ENCODE measurements at places on chromosomes 16 and 17.

DNA sequence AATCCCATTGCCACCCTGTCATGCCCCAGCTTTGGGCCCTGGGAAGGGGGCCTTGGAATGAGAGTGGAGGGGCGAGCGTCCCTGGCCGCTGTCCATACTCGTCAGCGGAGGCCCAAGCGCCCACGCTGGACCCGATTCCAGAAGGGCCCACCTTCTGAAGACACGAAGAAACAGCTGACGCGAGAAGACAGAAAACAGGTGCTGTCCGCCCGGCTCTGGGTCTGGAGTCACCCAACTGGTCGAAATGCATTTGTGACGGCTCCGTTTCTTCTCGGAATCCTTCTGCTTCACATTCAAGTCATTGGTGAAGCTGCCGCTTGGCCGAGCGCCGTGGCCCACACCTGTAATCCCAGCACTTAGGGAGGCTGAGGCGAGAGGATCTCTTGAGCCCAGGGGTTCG is 52.9 kb upstream of the PVALEF start:
- DNase-seq, result no peak

DNA sequence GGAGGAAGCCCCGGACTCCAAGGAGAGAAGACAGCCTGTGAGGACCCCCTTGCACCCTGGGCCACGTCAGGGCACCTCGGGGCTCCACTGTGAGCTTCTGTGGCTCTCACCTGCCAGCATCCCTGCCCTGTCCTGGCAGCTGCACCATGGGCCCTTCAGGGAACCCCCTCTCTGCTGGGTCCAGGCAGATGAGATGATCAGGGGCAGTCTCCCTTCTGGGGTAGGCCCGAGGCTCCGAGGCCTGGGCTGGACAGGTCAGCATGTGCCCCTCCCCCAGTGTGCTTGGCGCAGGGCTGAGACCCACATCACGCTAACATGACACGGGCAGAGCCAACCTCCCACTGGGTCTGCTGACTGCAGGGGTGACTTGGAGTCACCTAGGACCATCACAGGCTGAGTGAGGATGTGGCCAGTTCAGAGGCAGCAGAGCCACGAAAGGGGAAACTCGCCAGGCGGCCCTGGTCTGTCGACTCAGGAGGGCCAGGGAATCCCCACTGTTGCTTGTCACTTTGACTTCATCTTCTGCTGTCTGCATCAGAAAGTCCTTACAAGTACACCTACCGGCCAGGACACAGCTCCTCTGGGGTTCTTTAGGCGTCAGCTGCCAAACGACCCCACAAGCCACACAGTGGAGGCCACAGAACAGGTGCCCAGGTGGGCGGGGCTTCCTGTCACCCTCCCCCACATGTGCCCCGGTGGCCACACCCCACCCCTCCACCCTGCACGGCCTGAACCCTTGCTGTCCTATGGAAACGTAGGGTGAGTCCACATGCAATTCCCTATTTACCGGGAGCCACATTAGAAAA is 2.2 kb downstream of the GALNS start:
- DNase-seq, result peak; percentile 7

GRCh38 chr16:27330542-27330941 is 16.8 kb downstream of the IL4R start:
- DNase-seq, result no peak

DNA sequence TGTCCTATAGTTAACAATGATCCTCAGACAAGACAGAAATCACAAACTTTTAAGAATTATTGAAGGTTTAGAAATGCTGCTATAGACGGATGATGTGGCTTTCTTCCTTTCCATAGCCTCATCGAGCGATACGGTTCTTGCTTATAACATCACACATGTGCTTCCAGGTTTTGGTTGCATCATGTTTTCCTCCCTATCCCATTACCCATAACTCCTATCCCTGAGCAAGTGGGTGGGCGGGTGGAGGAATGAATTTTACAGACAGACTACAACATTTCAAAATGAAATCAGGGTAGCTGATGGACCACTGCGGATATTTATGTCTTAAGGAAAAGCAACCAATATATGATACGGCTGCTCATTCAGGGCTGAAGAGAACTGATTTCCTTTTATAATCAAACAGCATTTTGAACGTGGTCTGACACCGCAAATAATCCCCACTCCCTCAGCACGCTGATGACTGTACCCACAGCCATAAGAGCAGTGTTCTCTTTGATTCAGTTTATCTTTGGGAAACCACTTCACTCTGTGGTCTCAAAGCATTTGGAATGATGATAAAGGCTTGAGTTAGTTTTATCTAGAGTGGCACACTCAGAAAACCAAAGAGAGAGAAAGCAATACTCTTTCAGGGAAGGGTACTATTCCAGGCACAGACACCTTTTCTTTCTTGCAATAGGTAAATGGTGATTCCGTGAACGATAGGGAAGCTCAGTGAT is 4.6 kb upstream of the AKTIP start:
- DNase-seq, result no peak

- DNase-seq, result no peak
Measured at GRCh38 chr17:37567137-37567536, 42.1 kb downstream of the SYNRG start.

- DNase-seq, result no peak
Measured at GRCh38 chr17:58488428-58488890, 251 bp upstream of the HSF5 start.

- DNase-seq, result no peak
Measured at GRCh38 chr17:75373280-75373679, 32.2 kb downstream of the GRB2 start.

- DNase-seq, result no peak
Measured at GRCh38 chr16:48176635-48177408, 21.0 kb upstream of the ABCC12 start.

- DNase-seq, result no peak
Measured at GRCh38 chr16:50476486-50477255, 71.5 kb upstream of the NKD1 start.

- no peak for DNase-seq
Measured at GRCh38 chr17:41521574-41522261, 3.0 kb upstream of the KRT15 start.

- no peak for DNase-seq
Measured at GRCh38 chr16:11181899-11182279, 74.1 kb downstream of the SOCS1 start.

DNA sequence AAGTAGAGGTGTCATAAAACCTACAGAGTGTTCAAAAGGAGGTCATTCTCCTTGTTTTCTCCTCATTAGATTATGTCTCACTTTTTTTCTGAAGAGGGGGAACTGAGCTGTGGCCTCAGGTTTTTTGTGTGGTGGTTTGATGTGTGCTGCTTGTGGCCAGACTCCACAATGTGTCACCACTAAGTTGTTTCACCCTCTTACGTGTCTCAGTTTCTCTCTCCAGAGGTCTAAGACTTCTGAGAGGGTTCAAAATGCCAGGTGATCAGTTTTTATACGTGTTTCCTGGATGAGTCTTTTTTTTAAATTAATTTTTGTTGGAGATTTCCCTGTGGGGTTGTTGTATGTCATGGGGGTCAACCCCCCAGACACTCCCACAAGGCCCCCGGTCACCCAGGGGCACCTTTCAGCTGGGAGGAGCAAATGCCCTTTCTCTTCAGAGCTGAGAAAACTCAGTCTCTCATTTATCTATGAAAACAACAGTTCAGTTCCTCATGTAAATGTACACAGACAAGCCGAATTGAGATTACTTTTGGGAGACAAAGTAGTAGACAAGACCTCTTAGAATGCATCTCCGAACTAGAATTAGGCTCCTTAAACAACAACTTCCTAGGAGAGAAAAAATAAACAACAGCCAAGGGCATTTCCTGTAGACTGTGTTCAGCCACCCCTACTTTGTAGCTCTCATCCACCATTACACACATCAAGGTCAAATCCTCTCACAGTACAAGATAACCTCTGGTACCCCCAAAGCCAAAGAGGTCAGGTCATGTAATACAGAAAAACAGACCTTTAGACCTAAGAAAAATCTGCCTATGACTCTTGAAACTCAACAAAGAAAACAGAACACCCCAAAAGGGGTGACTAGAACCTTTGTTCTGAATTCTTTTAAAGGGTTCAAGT is 23.9 kb upstream of the TMEM98 start:
- no peak for DNase-seq

GRCh38 chr17:73317513-73318426 is 6.0 kb upstream of the CDC42EP4 start:
- no peak for DNase-seq

DNA sequence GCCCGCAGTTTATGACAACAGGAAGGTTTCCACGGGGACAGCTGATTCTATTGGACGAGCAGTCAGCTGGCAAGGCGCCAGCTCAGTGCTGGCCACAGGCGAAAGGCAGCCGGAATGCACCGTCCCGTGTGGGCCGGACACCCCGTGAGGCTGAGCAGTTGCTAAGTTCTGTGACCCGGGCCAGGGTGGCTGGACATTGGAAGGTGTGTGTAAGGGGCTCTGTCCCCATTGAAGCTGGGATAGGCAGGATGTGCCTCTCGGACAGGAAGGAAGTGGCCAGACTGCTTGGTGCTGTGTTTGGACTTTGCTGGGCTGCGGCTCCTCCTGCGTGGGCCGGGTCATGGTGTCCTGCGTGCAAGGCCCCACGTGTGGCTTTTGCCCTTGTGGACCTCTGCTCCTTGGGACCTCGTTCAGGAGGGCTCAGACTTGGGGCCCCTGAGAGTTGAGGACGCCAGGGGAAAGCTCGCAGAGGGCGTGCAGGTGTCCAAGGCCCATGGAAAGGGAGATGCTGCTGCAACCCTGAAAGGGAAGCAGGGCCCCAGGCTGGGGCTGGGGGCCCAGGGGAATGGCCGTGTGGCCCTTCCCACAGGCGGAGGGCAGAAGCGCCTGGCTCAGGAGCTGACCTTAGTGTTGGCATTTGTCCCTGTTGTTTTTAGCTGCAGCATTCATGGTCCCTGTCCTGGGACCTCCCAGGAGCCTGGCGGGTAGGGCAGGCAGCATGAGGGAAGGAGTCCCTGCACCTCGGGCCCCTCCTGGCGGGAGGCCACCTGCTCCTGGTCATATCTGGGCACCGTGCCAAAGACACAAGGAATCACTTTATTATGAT is 10.0 kb downstream of the BAIAP2 start:
- DNase-seq, result no peak

GRCh38 chr16:29848420-29849297 is 14.4 kb downstream of the CDIPT start:
- DNase-seq, result peak; percentile 87

- peak; percentile 83 for DNase-seq
Measured at GRCh38 chr16:30615358-30616091, 5.3 kb upstream of the ZNF689 start.

- no peak for DNase-seq
Measured at GRCh38 chr16:67844497-67844896, 2.2 kb upstream of the NUTF2 start.

DNA sequence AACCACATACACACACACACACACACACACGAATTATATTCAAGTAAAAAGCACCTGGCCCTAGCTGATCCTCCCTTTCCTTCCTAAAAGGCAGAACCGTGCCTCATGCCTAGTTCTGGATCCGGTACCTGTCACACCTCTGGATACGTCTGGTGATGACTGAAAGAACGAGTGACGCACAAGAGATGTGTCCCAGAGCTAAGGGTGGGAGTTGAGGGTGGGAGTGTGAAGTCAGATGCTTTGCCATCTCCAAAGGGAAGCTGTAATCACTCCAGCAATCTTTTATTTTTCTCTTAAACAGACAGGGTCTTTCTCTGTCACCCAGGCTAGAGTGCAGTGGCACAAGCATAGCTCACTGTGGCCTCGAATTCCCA is 26.5 kb upstream of the GSG1L start:
- no peak for DNase-seq

GRCh38 chr16:83602761-83603722 is 204.7 kb upstream of the HSBP1 start:
- no peak for DNase-seq

GRCh38 chr17:7221278-7222092 is 1.7 kb downstream of the ACADVL start:
- DNase-seq, result no peak

- DNase-seq, result no peak
Measured at GRCh38 chr17:46977348-46977747, 1.7 kb downstream of the RPRML start.

DNA sequence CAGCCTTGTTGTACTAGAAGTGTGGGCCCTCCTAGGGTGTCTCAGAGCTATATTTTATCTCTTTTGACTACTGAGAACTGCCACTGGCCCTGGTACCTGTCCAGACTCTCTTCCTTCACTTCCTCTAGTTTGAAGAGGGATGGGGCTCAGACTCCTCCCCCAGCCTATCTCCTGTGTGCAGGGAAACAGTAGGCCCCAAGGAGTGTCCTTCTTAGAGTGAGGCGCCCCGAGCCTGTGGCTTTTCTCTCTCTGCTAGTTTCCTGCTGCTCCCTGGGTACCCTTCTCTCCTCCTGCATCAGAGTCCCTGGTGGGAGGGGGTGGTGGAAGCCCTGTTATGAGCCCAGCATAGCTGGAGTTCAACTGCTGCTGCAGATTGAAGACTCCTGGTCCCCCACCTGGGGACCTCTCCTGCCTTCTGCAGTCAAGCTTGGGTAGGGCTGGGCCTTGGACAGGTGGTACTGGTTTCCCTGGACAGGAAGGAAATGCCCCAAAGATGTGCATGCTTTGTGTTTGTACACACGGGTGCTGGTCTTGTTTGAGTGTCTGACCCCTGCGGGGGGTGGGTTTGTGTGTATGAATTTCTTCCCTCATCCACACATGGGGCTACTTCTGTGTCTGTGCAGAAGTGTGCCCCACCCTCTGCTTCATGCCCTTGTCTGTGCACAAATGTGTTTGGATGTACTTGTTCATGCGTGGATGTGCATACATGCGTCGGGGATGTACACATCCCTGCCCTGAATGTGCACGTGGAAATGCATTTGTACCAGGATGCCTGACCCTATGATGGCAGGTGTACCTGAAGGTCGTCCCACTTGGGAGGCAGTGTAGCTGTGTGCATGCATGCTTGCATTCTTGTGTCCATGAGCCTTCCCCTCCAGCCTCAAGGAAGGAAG is 6.9 kb downstream of the RARA start:
- DNase-seq, result no peak

- no peak for DNase-seq
Measured at GRCh38 chr17:83009414-83010205, 69.8 kb upstream of the METRNL start.

DNA sequence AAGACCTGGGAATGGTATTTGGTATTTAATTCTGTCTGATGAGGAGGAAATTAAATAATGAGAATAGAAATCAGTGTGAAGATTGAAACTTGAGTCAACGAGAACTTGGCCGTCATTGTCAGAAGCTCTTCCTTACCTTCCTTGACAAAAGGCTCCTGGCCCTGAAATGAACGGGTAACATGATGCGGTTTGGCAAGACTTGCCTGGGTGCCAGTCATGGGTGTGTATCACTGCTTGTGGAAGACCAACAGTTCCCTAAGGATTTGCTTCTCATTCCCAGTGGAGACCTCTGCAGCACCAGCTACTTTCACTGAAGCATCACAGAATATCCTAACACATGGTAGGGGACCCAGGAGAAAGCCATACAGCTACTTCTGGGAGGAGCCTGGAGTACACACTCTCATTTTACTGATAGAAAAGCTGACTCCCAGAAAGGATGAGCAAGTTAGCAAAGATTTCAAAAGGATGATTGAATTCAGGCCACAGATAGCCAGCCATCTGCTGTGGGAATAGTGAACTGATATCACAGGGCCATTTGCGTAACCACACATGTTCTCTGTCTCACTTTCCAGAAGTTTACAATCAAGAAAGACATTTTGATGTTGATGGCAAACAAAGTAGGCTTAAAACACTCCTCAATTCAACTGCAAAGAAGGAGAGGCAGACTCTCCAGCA is 258.1 kb upstream of the SALL1 start:
- no peak for DNase-seq

Measured in stimulated activated CD4-positive, alpha-beta T cell treated with anti-CD3 and anti-CD28 coated beads, Interleukin-2, amount 100 ng/mL, for 48 hours (primary cell).